ENCODE measurements at places on chromosomes 1 and 21.

DNA sequence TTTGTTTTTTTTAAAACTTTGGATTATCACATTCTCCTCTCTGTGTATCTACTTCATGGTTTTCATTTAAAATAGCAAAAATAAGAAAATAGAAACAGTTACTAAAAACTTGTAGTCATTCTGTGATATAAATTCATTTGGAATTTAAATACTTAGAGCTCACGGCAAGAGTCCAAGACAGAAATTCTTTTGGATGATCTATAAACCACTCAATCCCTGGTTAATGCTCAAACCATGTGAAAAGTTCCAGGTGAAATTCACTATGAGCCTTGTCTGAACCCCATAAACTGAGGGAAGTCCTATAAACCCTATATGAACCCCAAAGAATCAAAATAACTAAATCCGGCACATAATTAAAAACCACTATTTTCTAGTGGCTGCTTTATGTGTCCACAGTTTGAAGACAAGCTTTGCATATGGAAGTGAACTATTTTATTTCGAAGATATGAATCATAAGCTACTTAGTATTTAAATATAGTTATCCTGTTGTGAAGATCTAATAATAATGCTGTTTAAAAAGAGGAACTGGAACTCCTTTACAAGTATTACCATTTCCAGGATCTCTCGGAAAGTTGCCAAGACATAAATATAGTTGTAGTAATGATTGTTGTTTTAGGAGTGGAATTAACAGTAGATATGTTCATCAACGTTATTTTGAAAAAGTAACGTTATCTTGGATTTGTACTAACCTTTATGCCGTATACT lies 163.5 kb downstream of the NFIA start:
- no peak for DNase-seq

DNA sequence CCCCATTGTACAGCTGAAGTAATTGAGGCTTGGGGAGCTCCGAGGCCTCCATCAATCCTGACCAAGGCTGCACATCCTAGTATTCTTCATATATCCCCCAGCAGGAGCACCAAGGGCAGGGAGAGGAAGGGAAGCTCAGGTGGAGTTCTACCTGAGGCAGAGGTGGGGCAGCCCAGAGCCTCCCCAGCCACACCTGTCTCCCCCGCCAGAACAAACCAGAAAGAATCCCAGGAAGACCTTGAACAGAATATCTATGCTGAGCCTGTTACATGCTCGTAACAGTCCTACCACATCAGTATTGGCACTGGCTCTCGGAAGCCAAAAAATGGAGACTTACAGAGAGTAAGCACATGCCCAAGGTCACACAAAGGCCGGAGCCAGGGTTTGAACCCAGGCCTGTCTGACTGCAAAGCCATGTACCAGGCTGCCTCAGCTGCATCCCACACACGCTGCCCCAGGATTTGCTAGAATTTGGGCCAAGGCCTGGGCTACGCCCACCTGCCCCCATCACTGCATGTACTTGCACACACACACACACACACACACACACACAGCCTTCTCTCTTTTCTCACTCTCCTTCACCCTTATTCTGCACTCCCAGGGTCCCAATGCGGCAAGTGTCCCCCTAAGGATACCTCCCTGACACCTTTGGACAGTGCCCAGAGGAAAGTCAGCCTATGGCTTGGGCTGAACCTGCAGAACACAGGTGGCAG lies 4.5 kb downstream of the E2F2 start:
- no peak for DNase-seq

- no peak for DNase-seq
These were observed 18.3 kb downstream of the NECAP2 start for GRCh38 chr1:16458831-16459230.

DNA sequence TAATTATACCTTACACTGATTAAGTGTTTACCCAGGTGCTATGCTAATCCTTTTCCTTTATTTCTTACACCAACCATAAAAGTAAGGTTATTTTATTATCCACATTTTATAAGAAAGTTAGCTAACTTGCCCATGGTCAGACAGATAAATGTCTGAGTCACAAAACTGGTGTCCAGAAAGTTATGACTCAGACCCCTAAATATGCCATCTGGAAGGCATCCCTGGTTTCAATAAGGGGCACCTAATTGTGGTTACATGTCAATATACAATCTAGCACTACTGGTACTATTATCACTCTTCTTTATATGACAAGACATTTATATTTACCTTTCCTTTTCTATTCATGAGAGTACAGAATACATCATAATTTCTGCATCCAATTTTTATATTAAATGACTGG lies 496.5 kb upstream of the ADGRL2 start:
- DNase-seq, result no peak

DNA sequence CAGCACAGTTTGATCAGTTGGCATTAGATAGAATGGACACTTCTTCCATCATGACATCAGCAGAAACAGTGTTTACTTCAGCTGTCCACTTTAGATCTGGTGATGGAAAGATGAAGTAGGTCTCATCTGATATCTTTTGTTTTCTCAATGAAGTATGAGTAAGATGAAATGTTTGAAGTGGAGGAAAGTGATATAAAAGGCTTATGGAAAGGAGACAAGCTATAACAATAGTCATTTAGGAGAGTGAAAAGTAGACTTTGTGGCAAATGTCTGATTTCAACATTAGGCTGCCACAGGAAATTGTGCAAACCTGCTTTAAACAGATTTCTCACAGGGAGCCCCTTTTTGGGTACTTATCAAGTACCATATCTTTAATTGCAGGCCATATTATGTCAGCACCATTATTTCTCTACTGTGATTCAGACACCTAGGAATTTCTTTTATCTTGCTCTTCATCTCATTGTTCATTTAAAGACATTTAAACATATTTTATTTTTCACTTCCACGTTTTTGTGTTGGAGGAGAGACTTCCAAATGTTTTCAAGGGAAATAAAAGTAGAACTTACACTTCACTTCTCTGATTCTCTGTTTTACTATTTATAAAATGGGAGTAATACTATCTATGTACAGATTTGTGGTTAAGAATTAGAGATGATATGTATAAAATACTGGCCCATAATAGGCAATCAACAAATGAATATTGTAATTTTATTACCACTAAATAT lies 18.1 kb downstream of the PDC start:
- DNase-seq, result no peak

- no peak for DNase-seq
These were observed 15.4 kb downstream of the POLR3GL start for GRCh38 chr1:145979746-145980456.

GRCh38 chr1:229196404-229197264 lies 74.3 kb upstream of the RAB4A start:
- DNase-seq, result no peak

GRCh38 chr1:160402001-160402795 lies 1.8 kb downstream of the VANGL2 start:
- no peak for DNase-seq

- no peak for DNase-seq
These were observed 59.0 kb upstream of the C1orf53 start for GRCh38 chr1:197843401-197843800.

DNA sequence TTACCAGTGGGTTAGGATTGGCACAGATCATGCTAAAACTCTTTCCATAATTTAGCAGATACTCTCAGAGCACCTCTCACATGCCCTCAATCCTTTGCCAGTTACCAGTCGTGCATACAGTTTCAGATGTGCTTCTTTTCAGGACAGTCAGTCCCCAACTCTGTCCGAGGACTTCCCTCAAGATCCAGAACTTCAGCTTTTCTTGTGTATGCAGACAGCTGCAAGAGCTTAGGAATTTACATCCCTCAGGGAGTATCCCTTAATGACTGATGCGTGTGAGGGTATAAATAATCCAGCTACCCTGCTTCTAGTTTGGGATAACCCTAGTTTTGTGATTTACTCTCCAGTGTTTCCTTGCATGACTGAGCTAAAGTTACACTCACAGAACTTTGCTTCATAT lies 393.0 kb upstream of the PLXNA2 start:
- no peak for DNase-seq

DNA sequence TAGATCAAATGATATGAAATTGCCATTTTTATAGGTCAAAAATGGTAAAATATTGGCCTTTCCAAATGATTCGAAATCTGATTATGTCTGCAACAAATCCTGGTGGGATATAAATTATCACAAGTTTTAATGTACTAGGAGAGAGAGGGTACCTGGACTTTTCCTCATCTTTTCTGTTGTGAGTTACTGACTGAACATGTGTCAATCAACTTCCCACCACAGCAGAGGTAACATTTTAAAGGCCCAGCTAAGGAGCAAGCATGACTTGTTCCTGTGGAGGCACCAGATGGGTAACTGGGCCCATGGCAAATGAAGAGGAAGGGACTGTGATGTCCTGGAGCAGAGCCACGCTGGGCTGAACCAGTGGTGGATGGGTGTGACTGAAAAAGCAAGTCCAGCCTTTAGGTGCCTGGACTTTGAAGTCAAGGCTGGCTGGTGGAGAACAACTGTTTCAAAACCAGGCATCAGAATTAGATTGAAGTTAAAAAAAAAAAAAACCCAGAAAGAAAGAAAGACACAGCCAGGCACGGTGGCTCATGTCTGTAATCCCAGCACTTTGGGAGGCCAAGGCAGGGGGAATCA lies 6.6 kb downstream of the MR1 start:
- DNase-seq, result no peak

DNA sequence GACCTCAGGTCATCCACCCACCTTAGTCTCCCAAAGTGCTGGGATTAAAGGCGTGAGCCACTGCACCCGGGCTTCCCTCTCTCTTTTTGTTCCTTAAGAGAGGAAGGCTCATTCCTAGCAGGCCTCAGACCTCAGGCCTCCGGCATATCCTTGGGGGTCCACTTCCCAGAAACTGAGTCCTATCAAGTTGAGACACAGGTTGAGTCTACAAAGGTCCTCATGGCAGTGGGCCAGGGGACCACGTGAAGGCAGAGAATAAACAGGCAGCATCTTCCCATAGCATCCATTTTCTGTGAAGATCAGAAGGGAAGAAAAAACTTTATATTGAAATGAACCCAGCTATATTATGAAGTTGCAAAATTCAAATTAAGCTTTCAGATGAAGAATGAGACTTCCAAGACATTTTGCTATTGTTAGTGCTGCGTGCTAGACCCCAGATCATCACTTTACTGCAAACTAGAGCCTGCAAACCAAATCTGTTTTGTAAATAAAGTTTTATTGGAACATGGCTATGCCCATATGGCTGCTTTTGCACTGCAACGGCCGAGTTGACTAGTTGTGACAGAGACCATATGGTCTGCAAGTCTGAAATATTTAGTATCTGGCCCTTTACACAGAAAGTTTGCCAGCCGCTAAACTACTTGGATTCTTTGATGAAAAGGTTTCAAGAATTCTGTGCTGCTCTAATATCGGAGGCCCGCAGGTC lies 3.5 kb upstream of the CELA2A start:
- no peak for DNase-seq

DNA sequence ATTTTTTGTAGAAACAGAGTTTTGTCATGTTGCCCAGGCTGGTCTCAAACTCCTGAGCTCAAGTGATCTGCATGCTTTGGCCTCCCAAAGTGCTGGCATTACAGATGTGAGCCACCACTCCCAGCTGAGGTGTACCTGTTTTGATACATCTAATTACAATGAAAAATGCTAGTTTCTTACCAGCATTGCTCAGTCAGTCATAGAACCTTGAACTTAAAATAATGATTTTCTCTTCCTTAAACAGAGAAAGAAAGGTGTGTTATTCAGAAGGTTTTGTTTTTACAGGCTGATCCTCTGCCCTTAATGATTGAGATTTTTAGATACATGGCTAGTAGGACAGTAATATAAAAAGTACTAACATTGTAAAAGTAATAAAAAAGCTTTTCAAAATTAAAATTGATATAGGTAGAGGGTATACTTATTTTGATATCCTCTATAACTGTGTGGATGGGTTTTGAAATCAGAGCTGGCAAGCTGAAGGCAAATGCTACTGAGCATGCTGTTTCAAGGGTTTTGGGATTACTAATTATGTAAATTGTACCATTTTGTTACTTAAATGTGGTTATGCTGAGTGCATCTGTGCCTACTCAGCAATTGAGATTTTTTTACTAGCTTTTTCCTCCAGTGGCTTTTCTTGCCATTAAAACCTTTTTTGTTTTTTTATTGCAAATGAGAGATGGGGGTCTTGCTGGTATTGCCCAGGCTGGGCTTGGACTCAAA lies 16.1 kb downstream of the PRRC2C start:
- no peak for DNase-seq
